ENCODE measurements at places on chromosomes 13 and 19.
A peak's percentile ranks its signal among the peaks of the same experiment; 100 is the strongest.

DNA sequence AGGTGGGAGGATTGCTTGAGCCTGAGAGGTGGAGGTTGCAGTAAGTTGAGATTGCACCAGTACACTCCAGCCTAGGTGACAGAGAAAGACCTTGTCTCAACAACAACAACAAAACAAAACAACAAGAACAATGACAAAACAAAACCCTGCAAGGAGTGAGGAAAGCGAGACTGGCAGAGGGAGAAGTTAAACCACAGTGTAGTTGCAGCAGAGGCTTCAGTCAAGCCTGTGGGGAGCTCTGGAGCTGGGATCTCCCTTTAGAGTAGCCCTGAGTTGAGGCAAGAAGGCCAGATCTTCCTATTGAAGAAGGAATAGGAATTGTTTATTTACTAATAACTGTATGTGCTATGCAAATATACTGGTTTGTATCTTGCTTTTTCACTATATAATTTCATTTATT is 25.3 kb upstream of the RNASEH2B start:
- DNase-seq, result no peak

DNA sequence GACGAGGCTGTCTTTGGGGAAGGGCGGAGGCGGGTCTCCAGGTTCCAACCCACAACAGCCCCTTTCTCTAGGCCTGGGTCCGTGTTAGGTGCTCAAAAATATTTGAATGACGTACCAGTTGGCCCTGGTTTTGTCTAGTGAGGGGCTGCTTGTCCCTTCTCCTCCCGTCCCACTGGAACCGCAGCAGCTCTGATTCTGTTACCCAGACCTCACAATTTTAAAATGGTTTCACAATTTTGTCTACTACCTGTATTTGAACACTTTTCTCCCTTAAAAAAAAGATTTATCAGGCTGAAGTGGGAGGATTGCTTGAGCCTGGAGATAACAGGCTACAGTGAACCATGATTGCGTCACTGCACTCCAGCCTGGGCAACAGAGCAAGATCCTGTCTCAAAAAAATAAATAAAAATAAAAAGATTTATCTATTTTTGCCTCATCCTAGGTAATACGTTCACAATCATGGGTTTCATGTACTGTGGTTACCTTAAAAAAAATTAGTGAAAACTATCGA is 1.3 kb upstream of the IRF2BP1 start:
- DNase-seq, result peak; percentile 32

- no peak for DNase-seq
Measured at GRCh38 chr19:16374436-16374835, 49.8 kb downstream of the KLF2 start.

- no peak for DNase-seq
Measured at GRCh38 chr19:34881982-34882381, 44.7 kb upstream of the ZNF30 start.

DNA sequence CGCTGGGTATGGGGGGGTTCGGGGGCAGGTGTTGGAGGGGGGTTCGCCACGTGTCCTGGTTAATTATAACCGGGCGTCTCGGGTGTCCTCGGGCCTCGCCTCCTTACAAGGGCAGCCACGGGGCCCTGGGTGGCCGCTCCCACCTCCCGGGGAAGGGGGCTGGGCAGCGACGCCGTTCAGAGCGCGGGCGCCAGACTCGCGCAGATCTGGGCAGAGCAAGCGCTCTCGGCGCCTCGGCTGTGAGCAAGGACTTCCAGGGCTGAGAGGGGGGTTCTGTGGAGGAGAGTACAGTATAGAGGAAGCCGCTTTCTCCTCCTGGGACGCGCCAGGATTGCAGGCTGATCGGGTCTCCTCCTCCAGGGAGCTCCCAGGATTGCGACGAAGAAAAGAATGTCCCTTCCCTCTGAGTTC is 1.0 kb upstream of the CKM start:
- no peak for DNase-seq

DNA sequence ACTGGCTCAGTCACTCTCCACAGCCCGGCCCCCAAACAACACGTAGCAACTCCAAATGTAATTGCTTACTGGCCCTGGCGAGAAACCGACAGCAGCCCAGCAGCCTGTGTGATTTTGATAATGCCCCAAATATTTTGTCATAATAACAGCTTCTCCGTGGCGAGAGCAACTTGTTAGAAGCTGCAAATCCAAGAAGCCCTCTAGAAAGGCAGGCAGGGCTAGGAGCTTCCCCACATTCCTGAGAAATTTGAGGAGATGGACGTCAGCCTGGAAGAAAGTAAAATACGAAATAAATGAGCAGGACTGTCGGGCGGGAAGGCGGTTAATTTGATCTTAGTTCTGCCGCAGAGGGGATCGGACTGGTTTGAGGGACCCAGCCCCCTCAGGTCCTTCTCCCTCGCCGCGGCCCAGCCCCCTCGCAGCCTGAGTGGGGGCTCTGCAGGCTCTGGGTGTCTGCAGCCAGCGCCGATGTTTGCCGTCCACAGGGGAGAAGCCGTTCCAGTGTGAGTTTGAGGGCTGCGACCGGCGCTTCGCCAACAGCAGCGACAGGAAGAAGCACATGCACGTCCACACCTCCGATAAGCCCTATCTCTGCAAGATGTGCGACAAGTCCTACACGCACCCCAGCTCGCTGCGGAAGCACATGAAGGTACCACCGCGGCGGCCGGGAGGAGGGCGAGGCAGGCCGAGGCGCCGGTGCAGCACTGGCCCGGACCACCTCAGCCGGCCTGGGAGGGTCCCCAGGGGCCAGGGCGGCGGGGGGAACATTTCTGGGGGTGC is 3.1 kb downstream of the ZIC2 start:
- DNase-seq, result no peak

- no peak for DNase-seq
Measured at GRCh38 chr13:43081866-43082265, 58.5 kb downstream of the DNAJC15 start.

DNA sequence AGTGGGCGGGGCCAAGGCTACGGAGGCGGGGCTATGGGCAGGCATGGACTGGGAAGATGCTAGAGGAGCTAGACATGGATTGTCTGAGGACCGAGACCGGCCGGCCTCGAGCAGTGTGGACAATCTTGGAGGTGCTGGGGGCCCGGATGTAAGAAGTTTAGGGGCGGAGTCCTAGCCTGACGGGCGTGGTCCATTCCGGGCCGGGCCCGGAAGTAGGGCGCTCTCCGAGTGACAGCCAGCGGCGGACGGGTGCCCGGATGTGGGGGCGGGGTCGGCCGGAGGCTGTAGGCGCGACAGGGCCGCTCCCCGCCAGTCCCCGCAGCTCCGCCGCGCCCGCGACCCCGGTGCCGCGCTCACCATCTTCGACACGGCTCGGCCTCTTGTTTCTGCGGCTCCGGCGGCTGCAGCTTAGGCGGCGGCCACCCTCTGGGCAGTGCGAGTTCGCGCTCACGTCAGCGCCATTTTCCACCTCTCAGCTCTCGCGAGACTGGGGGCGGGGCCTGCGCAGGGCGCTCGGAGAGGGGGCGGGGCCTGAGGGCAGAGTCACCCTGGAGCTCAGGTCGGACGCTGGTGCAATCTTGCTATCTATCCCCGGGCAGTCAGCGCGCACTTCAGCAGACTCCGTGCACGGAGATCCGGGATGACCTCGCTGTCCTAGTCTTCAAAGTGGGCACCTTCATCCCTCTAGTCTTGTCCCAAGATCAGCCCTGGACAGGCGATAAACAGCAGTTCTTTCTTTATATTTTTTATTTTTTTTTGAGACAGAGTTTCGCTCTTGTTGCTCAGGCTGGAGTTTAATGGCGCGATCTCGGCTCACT is at the start of gene ZNF414:
TSS of gene ZNF414 (minus strand) at position 481 of the 818 bp plus-strand sequence. CDS start at position 360, 121 bp downstream.
- peak; percentile 95 for DNase-seq

DNA sequence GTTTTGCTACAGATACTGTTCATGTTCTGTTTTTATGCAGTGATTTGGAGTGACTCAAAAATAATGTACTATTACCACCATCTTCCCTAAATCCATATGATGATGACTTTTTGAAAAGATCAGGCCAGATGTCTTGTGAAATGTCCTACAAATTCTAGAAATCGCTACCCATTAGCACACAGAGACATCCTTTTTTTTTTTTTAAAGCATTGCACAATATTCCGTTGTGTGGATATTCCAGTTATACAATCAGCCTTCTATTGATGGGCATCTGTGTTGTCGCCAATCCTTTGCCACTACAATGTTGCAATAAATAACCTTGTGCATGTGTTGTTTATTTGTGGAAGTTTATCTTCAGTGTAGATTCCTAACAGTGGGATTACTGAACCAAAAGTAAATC is 24.5 kb downstream of the ZDHHC20 start:
- DNase-seq, result no peak

GRCh38 chr13:75904012-75904411 is 267.9 kb downstream of the LMO7 start:
- no peak for DNase-seq

GRCh38 chr19:2768365-2769132 is 14.5 kb downstream of the SGTA start:
- no peak for DNase-seq

DNA sequence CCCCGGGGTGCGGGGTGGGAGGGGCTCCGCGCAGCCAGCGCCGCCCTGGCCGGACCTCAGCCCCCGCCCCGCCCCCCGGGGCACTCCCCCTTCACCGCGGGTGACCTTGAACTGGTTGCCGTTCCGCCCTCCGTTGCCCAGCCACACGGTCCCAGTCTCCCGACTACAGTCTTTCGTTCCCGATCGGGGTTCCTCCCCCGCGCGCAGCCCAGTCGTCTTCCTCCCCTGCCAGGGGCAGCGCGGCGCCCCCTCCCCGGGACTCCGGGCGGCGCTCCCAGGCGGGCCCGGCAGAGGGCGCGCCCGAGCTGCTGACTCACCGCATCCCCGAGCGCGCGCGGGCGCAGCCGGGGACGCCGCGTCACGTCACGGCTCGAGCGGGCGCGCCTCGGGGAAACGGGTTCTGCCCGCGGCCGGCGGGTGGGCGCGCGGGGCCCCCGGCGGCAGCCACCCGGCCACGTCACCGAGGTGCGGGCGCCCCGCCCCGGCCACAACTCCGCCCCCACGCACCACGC is 459 bp downstream of the MIDN start:
- DNase-seq, result no peak

DNA sequence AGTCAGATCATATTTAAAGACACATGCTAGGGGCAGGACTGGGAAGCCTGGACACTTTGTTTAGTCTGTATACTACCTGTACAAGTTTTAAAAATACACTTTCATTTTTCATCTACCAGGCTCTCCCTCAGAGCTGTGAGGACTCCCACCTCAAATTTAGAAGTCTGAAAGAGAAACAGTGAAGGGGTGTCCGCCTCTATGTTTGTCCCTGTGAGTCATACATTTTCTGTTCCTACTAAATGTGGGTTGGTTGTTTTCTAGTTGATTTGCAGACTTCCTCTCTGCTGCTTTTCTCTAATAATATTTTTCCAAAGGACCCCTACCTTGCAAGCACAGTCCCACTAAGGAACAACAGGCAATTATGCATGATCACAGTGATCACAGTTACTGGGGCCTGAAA is 110.5 kb downstream of the ENOX1 start:
- no peak for DNase-seq

GRCh38 chr13:55359067-55359466 is 1781.7 kb upstream of the PRR20A start:
- no peak for DNase-seq

GRCh38 chr13:67351909-67352308 is 121.8 kb upstream of the PCDH9 start:
- peak; percentile 10 for DNase-seq

DNA sequence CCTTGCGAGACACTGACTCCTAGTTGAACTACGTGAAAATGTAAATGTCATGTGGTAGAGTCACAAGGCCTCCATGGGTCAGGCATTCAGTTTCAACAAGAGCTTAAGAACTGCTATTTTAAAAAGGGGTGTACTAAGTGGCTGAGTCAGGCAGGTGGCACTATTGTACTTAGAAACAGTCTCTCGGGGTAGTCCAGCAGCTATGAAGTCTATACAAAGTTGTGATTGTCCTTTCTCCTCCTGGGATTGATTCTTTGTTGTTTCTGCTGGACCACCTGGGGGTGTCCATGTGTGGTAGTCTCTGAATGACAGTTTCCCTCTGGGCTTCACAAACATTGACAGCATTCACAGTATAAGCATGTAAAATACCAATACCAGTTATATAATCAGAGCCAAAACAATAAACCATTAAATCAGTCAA is 33.0 kb downstream of the UGGT2 start:
- DNase-seq, result peak; percentile 83

GRCh38 chr13:98315466-98315865 is 138.4 kb upstream of the RNF113B start:
- peak; percentile 27 for DNase-seq

GRCh38 chr13:77412116-77412635 is 85.3 kb upstream of the MYCBP2 start:
- DNase-seq, result no peak

GRCh38 chr13:90535421-90535820 is 812.1 kb upstream of the MIR17HG start:
- no peak for DNase-seq

DNA sequence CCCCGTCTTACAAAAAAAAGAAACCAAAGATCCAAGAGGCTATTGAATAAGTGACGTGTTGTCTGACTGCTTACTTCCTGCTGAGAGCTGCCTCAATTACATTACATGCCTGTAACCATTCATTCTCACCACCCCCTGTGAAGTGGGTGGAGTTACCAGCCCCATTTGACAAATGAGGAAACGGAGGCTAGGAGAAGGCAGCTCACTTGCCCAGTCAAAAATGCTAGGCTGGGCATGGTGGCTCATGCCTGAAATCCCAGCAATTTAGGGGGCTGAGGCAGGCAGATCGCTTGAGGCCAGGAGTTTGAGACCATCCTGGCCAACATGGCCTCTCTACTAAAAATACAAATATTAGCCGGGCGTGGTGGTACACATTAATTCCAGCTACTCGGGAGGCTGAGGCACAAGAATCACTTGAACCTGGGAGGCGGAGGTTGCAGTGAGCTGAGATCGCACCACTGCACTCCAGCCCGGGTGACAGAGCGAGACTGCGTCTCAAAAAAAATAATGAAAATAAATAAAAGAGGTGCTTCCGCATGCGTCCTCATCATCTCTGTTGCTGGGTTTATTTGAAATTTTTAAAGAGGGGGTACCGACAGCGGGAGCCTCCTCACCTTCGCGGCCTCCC is 499 bp downstream of the LSM7 start:
- DNase-seq, result peak; percentile 66

DNA sequence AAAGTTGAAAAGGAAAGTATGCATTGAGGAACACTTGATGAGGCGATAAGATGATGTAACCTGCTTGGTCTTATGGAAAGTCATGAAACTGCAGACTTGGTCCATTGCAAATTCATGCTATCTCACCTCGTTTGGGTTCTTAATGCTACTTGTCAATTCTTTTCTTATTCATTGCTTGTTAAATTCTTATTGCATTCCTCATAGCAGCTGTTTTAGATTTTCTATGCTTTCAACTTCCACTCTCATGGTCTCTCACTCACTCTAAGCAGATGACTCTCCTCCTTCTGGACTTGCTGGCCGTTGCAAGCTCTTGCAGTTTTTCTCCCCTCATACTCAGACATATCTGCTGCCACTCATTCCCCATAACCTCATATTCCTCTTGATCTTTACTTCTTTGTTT is 67.8 kb upstream of the CSNK1A1L start:
- peak; percentile 91 for DNase-seq
